Mucosa of descending colon (tissue), 3 donors: ENCODE measurements at places on chromosomes 1 and 21. TPM values are rescaled to one million over a fixed set of nuclear protein-coding genes. Genes with fewer than 3 reads are reported as not detected.

ZNF695 gene
- total RNA-seq, result 0.52 TPM

GRCh38 chr1:71049951-71050598, 2.5 kb upstream of the PTGER3 start:
- DNase-seq, result no peak

CYP4Z1 gene
- total RNA-seq, result 0.55 TPM

DNA sequence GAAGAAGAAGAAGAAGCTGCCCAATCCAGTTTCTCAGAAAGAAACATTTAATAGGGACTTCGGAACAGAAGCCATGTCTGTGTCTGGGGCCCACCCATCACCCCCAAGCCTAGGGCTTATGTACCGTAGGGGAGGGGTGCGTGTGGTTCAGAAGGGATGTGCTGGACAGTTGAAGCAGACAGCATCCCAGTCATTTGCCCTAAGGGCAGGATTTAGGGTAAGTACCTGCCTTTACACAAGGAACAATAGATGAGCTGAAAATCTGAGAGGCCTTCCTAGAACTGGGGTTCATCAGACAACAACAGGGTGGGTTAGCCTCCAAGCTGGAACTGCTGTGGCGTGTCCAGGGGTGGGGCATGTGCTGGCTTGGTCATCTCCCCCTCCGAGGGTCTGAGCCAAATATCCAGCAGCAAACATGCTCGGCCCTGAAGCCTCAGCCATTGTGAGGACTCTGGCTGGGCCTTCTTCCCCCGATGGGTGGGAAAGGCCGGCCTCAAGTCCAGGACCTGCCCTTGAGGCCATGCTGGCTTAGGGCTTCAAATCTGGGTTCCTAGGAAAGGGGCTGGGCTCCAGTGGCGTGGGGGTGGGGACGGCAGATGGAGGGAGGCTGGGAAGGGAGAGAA, 12.1 kb downstream of the CSTB start:
- no peak for DNase-seq

- DNase-seq, result no peak
Observed at GRCh38 chr1:213973129-213973528, 14.6 kb upstream of the PROX1 start.

DNA sequence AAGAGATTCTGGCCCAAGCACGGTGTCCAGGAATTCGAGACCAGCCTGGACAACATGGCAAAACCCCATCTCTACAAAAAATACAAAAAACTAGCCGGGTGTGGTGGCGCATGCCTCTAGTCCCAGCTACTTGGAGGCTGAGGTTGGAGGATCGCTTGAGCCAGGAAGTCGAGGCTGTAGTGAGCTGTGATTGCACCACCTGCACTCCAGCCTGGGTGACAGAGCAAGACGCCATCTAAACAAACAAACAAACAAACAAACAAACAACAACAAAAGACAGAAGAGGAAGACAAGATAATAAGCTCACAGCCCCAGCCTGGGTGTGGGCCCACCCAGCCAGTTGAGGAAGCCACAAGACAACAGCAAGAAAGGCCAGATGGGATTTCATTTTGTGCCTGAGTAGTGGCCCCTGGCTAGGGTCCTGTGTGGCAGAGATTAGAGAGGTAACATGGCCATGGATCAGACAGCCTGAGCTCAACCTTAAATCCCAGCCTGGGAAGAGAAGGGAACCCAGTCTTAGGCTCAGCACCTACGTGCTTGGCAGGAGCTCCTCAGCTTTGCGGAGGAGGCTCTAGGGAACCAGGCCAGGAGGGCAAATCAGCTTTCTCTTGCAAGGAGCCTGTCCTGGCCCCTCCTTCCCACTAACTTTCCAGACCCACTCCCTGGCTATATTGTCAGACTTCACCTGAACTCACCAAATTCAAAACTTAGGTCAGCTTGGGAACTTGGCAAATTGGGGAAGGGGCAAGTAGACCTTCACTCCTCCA, 4.9 kb upstream of the BEST4 start:
- DNase-seq, result no peak

GRCh38 chr1:217040711-217041455, 317.7 kb upstream of the ESRRG start:
- DNase-seq, result no peak

DNA sequence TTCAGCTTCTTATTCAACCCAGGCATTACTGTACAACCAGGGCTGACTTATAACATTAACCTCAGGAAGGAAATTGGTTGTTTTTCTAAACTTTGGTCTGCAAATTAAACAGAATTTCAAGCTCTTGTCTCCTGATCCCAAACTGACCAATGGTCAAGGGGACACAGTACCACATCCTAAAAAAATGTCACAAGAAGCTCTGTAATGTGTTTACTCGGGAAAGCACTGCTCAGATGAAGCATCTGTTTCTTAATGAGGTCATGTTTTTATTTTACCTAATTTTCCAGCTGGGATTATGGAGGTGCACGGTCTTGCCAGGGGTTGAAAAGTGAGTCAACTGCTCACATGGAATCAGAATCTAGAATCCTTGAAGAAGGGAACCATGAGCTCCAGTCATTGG, 18.7 kb downstream of the ADAMTS5 start:
- DNase-seq, result no peak

- DNase-seq, result no peak
Observed at GRCh38 chr1:247471445-247472016, 13.6 kb upstream of the OR2B11 start.

- DNase-seq, result no peak
Observed at GRCh38 chr1:8078176-8078671, 52.1 kb upstream of the ERRFI1 start.

WNT9A gene
- 1.7 TPM for total RNA-seq

CFH gene
- total RNA-seq, result 37.0 TPM

SPATA46 gene
- total RNA-seq, result not detected

DNA sequence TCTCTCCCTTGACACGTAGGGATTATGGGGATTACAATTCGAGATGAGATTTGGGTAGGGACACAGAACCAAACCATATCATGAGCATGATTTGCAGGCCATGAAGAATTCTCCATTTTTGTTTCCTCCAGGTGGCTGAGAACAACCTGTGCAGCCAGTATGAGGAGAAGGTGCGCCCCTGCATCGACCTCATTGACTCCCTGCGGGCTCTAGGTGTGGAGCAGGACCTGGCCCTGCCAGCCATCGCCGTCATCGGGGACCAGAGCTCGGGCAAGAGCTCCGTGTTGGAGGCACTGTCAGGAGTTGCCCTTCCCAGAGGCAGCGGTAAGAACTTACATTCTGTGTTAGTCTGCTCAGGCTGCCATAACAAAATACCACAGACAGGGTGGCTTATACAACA, 9.7 kb downstream of the MX1 start:
- DNase-seq, result no peak

DNA sequence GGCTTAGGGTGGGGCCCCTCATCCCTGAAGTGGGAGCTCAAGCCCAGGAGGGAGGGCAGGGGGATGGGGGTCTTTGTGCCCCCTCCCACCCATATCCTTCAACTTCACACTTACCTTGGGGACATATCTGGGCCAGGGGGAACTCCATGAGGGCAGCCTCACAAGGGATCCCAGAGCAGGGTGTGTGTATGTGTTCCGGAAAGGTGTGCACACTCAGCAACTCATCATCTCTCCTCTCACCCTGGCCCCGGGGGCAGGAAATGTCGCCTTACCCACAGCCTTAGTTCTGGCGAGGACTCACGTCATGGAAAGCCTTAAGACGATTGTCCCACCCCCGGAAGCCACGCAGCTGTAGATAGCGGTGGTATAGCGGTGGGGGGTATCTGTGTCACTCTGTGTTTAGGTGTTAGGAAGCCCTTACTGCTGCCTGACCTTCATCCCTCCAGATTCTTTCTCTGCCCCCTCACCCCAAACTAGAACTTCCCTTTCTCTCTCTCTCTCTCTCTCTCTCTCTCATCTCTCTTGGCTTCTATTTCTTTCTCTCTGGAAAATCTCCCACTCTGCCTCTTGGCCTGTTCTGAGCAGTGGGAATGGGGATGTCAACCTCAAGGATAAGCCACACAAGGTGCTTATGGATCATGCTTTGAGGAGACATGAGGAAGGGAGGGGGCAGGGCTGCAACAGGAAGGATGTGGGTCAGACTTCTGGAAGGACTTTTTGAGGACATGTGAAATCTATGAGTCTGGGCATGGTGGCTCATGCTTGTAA, at the start of gene SH2D2A:
SH2D2A (minus strand) TSS at position 288 of the 768 bp plus-strand sequence; CDS start at position 148, 140 bp downstream.
- DNase-seq, result peak; percentile 68

DNA sequence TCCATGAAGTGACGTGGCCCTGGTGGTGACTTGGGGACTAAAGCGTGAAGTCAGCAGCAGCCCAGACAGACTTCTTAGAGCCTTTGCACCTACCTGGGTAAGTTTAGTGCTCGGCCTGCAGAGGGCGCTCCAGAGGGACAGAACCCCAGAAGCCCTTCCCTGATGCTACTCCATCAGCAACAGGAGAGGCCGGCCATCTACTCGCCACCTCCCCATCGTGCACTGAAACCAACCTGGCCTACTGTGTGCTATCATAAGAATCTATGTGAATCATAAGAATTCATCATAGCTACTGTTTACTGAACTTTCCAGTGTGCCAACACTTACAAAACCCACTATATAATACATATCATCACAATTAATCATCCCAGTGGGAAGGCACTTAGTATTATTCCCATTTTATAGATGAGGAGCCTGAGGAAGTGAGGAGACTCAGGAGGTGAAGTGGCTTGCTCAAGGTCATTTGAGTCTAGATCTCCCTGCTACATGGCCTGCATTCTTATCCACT, 7.9 kb upstream of the EDN2 start:
- DNase-seq, result peak; percentile 53

DNA sequence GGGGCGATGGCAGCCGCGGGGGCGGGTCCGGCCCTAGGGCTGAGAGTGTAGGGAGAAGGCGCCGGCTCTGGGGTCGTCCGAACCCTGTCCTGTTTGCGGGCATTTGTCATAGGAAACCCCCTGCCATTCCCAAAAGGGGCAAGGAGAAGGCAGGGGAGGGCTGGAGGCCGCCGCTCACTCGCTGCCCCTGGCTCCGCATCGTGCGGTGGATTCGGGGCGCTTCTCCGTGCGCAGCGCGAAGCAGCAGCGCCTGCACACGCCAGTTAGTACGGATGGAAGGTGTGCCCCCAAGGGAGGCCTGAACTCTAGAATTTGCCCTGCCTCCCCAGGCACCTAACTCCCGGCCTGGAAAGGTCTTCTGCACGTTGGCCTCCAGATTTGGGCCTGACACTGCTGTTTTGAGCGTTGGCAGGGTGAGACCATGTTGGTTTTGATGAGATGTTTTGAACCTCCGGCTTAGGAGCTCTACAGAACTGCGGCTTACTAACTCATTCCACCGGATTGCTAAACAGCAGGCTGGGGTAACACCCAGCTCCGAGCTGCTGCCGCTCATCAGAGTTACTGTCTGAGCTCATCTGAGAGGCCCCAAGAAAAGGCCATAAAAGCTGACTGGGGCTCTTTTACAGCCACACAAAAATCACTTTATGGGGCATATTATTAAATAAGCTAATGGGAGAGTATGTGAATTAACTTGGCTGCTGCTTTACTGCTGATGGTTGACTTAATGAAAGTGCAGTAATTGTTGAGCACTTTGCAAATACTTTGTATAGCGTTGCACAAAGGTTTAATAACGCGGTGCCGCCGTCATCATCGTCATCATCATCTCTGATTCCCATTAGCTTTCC, 987 bp downstream of the GPR137B start:
- no peak for DNase-seq

GRCh38 chr1:229938551-229938950, 128.5 kb upstream of the GALNT2 start:
- DNase-seq, result no peak

SLC16A4 gene
- total RNA-seq, result 1.8 TPM

DNA sequence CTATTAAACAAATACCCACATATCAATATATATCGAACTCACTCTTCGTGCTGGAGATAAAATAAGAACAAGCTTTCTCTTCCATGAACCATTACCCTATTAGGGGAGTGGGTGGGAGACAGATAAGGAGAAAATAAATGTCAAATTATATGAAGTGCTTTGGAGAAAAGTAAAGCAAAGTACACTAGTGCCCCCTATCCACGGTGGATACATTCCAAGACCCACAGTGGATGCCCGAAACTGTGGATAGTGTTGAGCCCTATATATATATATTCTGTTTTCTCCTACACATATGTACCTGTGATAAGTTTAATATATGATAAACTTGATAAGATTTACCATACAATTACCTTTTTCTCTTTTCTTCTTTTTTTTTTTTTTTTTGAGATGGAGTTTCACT, 54.6 kb downstream of the FH start:
- DNase-seq, result no peak

GCSAML gene
- total RNA-seq, result 1.3 TPM

- peak; percentile 79 for DNase-seq
Observed at GRCh38 chr1:182069028-182069466, 7.5 kb upstream of the ZNF648 start.

IKBKE gene
- 24.7 TPM for total RNA-seq

KIF21B gene
- 10.5 TPM for total RNA-seq

SYNC gene
- total RNA-seq, result 14.3 TPM

CDK11A gene
- total RNA-seq, result 83.5 TPM

DNA sequence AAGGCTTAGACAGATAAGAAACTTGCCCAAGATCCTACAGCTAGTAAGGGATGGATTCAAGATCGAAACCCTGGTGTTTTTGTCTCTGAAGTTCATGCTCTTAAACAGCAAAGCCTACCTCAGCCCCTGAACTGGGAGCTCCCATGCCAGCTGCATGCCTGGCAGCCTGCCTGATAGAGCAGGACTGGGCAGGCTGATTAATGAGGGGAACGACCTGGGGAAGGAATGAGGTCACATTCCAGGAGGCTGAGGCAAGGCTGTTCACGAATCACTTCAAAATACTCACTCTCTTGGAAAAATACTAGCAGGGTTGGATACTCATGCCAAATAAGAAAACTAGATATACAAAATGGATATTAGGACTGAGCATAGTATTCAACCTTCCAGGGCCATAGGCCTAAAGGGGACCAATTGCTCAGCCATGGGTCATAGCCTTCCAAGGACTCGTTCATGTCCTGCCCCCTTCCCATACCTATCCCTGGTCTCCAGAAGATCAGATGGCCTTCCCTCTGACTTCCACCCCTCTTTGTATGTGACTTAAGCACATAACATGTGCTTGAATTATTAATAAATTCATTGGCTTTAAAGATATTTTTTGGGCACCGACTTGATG, 15.6 kb upstream of the TACSTD2 start:
- DNase-seq, result no peak

CACNA1S gene
- total RNA-seq, result not detected

GRCh38 chr1:159211331-159212136, 6.9 kb downstream of the ACKR1 start:
- peak; percentile 42 for DNase-seq

- DNase-seq, result no peak
Observed at GRCh38 chr1:239361403-239361802, 25.0 kb upstream of the CHRM3 start.

DNA sequence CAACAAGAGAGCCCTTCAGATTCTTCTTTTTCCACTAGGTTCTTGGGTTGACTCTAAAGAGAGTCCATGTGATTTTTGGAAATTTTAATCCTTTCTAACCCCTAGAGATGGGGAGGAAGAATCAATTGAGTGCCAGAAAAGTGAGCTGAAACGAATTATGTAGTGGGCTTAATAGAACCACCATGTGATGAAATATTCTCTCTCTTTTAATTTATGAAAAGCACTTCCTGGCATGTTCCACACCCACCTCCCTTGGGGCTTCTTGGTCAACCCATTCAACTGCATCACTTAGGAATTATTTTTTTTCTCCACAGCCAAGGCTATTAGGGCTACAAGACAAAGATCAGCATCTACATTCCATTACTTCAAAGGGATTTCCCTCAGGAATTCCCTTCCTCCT, 79.6 kb downstream of the ZC3H11B start:
- peak; percentile 2 for DNase-seq

NLRP3 gene
- total RNA-seq, result 1.5 TPM
